Coronary artery (tissue), 2 donors: ENCODE measurements at places on chromosomes 2 and 18.

DNA sequence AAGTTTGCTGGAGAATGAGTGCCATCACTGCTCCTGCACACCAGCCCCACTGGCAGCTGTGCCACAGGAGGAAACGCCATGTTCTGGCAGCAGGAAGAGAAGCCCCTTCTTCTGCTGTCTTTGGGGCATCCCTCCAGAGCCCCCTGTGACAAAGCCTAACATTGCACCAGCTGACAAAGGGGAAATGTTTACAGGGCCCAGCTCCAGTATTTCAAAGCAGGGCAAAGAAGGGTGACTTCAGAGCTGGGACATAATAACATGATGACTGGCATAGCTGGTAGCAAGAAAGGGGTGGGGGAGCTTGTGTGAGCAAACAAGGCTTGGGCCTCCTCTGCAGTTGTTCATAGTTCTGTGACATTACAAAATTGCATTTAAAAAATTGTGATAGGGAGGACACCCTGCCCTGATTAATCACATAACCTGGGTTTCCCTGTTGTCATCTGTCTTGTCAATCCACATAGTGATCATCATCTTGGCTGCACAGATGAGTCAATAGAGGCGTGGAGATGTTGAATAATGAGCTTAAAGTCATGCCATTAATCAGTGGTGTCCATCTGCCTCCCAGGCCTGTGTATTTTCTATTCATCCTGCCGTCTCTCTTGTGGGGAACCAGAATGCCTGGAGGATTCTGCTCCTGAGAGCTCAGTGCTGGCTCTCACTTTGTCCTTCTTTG is 29.1 kb upstream of the PDIA6 start:
- no peak for DNase-seq

GRCh38 chr18:73023975-73024374 is 156.2 kb upstream of the NETO1 start:
- no peak for DNase-seq

DNA sequence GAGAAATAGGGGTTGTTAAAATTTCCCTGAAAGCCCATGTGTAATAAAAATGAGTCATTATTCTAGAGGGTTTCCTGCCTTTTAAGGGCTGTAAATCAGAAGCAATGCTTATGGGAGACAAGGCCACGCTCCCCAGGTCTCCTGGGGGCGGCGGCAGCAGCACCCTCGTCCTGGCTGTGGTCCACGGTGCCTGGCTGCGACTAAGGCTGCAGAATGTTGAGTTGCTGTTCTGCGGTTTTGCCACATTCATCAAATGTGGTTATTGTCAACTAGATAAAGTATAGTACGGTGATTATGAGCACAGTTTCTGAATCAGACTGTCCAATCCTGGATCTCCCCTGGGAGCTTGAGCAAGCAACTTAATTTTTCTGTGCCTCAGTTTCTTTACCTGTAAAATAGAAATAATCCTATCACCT is 11.9 kb upstream of the AGFG1 start:
- no peak for DNase-seq

- peak; percentile 47 for DNase-seq
Observed at GRCh38 chr2:120231974-120232635, 8.9 kb upstream of the TMEM185B start.

DNA sequence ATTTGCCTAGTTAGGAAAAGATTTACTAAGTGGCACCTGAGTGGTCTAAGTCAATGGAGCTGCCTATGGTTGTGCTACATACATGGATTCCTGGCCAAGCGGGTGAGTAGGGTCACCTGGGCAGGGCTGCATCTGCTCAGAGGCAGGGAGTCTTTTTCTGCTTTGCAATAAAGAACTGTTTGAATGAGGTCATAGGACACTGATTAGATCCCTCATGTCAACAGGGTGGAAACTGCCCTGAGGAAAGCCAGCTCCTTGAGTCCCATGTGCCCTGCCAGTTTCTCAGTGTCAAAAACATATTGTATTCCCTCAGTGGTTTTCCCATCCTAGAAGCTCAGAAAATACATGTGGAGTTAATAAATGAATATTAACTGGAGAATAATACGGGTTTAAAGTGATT is 4.6 kb downstream of the LAMA3 start:
- no peak for DNase-seq

- no peak for DNase-seq
Observed at GRCh38 chr2:212005085-212005671, 533.4 kb downstream of the ERBB4 start.

DNA sequence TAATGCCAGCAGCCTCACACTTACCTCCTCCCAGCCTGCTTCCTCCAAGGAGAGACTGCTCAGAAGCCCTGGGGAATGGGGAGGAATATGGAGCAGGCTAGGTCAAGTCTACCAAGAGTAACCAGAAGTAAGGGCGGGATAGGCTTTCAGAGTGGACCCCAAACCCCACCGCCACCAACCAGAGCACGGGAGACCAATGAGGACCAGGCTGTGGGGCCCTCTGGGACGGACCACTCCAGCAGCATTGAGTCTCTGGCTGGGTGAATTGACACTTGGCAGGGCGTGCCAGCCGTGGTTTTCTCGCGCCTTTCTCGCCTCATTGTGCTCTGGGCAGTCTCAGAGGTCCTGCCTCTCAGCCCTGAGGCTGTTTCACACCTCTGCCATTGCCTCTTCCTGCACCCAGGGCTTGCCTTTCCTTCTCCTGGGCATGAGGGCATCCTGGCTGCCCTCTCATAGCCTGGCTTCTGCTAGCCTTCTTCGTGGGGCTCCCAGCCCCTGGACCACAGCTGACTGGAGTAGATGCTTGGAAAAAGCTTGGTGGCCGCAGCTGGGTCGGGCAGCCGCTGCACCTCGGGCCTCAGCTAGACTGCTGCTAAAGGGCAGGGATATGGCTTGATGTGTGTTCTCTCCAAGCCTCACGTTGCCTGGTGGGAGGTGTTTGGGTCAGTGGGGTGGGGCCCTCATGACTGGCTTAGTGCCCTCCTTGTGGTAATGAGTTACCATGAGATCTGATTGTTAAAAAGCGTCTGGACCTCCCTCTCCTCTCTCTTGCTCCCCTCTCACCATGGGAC is 40.5 kb upstream of the HS6ST1 start:
- peak; percentile 66 for DNase-seq

DNA sequence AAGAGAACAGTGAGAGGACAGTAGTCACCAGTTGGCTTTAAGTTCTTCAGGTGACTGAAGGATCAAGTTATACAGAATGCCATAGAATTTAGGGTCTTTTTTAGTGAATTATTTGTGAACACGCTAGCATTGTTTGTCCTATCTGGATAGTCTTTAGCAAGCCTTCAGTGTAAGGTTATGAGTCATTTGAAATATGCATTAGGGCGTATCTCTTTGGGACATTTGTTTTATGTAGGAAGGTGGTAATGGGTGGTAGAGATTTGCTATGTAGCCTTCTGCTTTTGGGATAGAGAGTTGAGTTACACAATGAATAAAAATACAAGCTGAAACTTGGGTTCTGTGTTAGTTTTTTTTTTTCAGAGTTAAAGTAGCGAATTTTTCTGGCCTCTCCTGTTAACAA is 13.0 kb downstream of the ACTR2 start:
- DNase-seq: no peak

- no peak for DNase-seq
Observed at GRCh38 chr2:217049422-217049821, 189.6 kb upstream of the TNP1 start.

DNA sequence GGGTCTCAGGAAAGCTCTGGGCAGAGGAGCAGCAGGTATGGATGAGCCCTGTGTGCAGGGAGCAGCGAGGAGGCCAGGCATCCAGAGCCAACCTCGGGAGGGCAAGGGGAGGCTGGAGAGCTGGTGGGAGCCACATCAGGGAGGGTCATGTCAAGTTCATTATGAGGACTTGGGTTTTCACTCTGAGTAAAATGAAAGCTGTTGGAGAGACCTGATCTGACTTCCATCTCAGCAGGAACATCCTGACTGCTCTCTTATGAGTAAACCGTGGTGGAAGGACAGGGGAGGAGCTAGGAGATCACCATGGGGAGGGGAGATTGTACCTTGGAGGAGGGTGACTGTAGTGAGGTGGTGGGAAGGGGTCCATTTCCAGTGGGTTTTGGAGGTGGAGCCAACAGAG is 209.8 kb downstream of the LDLRAD4 start:
- DNase-seq: no peak

- no peak for DNase-seq
Observed at GRCh38 chr18:73235491-73235890, 367.7 kb upstream of the NETO1 start.

DNA sequence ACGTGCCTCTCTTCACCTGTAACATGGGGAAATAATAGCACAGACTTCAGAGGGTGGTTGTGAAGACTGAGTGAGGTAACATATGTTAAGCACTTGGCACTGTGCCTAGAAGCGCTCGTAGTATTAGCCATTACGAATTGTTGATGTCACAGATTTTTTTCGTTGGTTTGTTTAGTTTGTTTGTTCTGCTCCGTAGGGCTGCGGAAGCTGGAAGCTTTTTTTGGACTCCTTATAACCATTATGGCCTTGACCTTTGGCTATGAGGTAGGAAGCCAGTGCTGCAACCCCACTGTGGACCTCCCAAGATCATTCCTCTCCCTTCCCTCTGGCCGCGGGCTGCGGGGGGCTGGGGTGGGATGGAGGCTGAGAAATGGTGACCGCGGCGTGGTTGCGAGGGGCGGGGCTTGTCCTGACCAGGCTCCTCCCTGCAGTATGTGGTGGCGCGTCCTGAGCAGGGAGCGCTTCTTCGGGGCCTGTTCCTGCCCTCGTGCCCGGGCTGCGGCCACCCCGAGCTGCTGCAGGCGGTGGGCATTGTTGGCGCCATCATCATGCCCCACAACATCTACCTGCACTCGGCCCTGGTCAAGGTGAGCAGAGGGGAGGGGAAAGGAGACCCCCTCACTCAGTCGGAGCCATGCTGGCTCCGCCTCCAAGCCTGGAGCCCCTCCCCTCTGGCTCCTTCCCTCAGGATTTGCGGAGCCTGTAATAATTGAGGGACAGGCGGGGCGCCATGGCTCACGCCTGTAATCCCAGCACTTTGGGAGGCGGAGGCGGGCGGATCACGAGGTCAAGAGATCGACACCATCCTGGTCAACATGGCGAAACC is 5.5 kb downstream of the SLC11A1 start:
- DNase-seq: peak; percentile 74

- DNase-seq: no peak
Observed at GRCh38 chr2:166393008-166393407, 17.3 kb upstream of the SCN9A start.
